ENCODE measurements at places on chromosomes 2 and 18.

- no peak for DNase-seq
Measured at GRCh38 chr18:29753379-29753778, 1289.2 kb downstream of the DSC3 start.

DNA sequence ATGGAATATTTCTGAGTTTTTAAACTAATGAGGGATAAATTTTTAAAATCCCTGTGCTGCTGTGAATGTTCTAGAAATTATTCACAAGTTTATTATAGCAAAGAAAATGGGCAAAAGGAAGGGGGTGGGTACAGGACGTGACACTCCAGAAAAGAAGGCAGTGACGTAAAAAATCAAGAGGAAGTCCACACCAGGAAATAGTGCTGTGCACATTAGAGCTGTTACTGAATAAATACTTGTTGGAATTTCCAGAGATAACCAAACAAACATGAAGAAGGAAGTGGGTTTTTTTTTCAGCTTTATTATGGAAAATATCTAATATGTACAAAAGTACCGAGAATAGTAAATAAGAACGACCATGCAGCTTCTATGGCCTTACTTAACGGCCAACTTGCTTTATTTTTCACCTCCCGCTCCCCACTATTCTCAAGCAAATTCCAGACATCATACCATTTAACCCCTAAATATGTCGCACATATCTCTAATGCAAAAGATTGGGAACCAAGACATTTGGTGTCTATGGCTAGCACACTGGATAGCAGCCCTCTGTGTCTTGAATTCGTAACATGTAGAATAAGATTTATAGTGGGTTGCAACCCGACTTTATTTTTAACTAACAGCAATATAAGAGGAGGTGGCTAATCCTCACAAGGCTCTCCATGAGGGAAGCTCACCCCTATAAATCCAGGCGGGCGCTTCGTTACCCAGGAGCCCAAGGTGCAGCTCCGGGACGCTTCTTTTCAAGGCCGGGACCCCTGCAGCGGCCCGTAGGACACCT is 580 bp upstream of the NDUFV2 start:
- DNase-seq = peak; percentile 86

- DNase-seq = no peak
Measured at GRCh38 chr2:100749771-100750542, 70.0 kb upstream of the NPAS2 start.

DNA sequence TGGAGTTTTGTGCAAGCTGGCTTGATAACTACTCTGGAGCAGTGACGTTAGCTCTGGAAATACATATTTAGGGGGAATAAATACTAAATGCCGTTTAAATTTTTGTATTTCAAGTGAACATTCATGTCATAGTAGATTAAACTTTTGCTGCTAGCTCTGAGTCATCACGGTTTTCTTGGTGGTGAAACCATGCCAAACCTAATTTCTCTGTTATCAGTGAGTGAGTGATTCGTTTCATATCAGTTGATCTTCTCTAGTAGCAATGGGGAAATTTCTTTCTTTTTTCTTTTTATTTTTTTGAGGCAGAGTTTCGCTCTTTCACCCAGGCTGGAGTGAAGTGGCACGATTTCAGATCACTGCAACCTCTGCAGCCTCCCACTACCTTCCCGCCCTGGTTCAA is 211.1 kb downstream of the PTPRM start:
- DNase-seq = no peak

DNA sequence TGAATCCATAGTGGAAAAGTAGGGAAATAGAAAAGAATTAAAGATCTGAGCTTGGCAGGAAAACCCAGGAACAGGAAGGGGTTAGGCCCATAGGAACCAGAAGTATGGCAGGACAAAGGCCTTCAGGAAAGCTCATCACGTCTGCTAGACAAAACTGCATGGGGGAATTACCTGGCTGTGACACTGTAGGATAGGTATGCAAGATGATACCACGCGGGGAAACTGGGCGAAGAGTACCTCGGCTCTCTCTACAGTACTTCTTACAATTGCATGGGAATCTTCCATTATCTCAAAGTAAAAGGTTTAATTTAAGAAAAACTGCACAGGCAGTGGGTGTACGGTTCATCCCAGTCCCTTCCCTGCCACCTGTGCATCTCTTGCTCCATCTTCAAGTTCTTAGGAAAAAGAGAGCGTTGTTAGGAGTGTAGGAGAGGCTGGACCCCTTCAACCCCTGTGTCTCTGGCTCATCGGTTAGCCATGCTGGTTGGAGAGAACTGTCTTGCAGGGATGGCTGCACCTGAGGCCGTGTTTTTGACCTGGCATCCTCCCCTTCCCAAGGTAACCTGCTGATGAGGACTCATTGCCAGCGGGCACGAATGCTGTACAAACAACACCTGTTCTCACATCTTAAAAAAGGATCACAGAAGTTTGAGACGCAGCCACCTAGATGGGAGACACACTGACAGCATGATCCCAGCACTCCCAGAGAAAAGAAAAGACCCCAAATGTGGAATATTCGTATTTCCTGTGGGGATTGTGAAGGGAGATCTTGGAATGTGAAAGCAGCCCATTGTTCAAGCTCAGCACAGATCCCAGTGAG is 120.5 kb upstream of the COPS8 start:
- no peak for DNase-seq

GRCh38 chr18:44887227-44887631 is 206.5 kb downstream of the SETBP1 start:
- no peak for DNase-seq

DNA sequence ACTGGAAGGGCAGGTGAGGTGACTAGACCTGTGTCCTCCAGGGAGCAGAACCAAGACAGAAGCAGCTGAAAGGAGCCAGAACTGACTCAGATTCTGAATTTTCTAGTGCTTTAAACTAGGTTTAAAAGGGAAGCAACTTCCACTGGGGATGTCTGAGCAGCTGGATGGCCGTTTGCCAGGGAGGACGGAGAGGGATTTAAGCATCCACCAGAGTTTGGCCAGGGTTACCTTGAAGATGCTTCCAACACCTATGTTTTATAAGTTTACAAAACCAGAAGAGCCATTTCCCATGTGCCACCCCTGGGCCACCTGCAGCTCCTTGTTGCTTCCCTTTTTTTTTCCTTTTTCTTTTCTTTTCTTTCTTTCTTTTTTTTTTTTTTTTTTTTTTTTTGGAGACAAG is 48.6 kb upstream of the RBM44 start:
- no peak for DNase-seq

DNA sequence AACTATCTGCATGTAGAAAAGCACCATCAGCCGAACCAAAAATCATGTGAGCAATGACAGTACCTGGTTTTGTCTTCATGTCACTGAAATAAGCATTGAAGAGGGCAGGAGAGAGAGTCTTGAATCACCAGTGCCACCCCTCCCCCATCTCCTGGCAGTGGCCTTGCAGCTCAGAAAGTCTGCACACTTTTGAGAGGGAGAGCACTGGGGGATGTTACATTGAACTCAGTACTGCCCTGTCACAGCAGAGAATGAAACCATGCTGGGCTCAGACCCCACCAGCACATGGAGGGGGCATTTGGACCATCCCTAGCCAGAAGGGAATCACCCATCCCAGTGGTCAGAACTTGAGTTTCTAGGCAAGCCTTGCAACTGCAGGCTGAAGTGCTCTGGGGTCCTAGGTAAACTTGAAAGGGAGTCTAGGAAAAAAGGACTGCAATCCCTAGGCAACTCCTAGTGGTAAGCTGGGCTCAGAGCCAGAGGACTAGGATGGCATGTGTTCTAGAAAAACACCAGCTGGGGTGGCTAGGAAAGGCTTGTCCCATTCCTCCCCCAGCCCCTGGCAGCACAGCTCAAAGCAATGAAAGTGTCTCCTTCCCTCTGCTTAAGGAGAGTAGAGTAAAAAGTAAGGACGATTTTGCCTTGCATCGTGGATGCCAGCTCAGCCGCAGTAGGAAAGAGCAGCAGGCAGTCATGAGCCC is 259.9 kb upstream of the MYT1L start:
- DNase-seq = no peak

DNA sequence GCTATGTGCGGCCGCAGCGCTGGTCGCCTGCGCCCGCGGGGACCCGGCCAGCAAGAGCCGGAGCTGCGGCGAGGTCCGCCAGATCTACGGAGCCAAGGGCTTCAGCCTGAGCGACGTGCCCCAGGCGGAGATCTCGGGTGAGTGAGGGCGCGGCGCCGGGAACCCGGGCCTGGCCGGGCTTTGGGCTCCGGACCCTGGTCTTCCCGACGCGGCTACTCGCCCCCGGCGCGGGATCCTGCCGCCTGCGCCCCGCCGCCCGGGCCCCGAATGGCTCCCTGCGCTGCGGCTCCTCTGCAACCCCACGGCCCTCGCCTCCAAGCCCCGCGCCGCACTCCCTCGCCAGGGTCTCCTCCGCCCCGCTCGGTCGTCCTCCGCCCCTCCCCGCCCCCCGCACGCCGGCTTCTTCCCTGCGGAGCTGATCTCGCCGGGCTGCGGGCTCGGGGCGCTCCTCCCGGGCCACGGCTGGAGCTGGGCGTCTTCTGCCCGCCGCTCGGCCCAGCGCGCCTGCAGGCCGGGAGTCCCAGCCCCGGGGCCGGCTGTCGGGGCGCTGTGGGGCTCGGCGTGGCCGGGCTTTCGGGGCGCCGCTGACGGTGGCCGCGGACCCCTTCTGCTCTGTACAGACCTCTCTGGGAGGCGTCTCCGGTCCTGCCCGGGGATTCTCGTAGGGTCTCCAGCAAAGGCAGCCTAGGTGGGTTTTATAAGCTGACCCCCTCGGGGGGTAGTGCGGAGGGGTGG is 652 bp downstream of the GPC1 start:
- no peak for DNase-seq

DNA sequence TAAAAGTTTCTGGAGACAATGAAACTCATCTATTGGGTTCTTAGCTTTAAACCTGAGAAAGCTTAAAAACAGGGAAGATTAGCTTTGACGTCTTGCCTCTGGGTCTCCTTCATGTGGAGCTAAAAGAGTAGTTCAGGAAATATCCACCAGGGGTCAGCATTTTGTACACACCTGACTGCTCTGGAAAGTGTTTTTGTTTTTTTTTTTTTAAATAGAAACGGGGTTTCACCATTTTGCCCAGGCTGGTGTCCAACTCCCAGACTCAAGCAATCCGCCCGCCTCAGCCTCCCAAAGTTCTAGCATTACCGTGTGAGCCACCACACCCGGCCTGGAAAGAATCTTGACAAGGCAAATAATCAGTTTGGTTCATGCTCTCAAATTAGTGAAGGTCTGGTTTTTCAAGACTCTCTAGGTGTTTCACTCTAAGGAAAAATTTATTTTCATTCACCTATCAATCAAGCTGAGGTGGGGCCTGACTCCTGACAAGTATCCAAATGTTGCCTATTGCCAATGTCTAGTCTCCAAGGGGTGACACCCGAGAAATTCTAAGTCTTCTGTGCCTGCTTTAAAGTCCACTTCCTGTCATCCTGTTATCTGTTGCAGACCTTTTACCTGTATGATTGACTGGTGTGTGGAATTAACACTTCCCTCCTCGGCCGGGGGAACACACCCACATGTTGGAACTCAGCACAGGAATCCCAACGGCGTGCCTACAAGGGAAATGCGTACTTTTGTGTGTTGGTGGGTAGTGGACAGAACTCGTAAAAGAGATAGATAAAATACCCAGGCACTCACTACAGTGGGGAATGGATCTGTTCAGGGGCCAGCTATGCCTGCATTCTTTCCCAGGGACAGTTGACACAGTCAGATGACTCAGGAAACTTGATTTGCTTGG is 11.3 kb downstream of the IL1RN start:
- DNase-seq = peak; percentile 61

- DNase-seq = no peak
Measured at GRCh38 chr2:59932341-59932740, 621.1 kb downstream of the BCL11A start.

GRCh38 chr2:216404010-216404618 is 8.2 kb upstream of the SMARCAL1 start:
- peak; percentile 40 for DNase-seq

DNA sequence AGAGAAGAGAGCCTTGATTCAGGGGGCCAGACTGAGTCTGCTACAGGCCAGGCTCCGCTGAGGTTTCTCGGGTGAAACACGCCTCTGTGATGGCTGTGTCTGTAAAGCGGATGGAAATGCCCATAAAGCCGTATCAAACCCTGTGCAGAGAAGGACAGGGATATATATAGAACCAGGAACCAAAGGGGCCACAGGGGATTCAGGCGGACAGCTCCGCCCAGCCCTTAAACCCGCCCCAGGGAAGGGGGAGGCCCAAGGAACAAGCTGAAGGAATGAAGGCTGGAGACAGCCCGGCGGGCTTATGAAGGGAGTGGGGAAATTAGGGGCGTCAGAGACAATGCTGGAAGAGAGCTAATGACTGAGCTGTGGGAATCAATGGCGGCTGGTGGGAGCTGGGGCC is 42.1 kb downstream of the NHEJ1 start:
- no peak for DNase-seq

DNA sequence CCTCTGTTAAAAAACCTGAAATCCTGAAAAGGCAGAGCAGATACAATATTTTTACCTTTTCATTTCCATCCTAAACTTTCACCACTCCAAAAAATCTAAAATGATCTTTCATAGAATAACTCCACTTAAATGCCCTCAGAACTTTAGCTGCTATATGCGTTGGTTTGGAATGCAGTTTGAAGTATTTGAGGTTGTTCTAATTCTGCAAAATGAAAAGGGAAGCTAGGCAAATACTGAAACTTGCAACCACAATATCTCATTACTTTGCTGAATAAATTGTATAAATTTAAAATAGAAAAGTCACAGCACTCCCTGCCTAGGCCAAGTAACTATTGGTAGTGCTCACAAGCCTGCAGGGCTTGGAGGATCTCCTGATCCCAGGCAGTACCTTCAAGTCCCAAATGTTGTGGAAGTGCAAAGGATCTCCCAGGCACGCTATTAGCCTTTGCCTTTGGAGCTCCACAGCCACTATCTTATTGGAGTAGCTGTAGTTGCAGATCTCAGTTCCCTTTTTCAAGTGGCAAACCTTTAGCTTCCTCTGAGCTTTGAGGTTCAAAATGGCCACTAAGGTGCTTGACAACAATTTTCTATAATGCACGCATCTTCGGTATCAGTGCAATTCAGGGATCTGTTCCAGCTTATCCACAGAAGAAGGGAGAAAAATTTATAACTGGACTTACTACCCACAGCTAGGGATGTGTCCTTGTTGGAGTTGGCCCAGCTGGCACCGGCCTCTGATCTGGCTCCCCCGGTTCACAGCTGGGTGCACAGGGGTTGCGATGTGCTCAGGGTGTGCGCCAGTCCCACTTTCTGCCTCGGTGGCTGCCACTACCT is 43.4 kb upstream of the ANKRD62 start:
- DNase-seq = no peak

Measured in kidney capillary endothelial cell (primary cell).